Thymus (tissue), 14 donors: ENCODE measurements at places on chromosomes 4 and X. TPM values are rescaled to one million over a fixed set of nuclear protein-coding genes. Genes with fewer than 3 reads are reported as not detected.

DNA sequence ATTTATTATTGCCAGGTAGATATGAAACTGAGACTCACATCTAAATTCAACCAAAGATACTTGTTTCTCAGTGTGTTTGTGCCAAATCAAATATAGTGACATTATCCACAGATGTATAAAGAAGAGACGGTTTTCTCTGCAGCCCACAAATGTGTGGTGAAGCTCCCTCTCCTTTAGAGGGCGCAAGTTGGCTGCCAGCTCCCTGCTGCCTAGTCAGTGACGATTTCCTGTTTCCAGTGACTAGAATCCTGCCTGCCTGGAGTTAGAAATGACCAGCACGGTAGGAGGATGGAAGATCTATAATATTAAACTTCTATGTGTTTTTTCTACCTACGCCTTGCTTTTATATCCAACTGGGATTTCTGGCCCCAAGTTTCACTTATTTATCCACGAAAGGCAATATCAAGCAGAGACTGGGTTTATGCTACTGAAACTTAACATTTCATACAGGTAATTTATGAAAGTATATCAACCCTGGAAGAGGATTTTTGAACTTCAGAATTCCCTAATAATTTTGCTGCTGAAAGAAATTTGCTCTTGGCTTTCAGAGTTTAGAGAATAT is 1793.7 kb upstream of the TENM3 start:
- DNase-seq, result no peak
- H3K4me1 ChIP-seq, result no peaks in the 10 kb centered on the region
- no peak overlapping the region for H3K4me3 ChIP-seq
- no peak overlapping the region for H3K27ac ChIP-seq
- no peaks in the 10 kb centered on the region for H3K36me3 ChIP-seq
- H3K27me3 ChIP-seq, result no peaks in the 10 kb centered on the region

GRCh38 chrX:148568763-148569162 is 68.3 kb downstream of the AFF2 start:
- H3K27ac ChIP-seq, result no peak overlapping the region
- no peak for DNase-seq
- H3K36me3 ChIP-seq, result no peaks in the 10 kb centered on the region
- no peak overlapping the region for H3K4me3 ChIP-seq
- no peaks in the 10 kb centered on the region for H3K4me1 ChIP-seq

FAM149A gene
- 3.8 TPM for total RNA-seq

DNA sequence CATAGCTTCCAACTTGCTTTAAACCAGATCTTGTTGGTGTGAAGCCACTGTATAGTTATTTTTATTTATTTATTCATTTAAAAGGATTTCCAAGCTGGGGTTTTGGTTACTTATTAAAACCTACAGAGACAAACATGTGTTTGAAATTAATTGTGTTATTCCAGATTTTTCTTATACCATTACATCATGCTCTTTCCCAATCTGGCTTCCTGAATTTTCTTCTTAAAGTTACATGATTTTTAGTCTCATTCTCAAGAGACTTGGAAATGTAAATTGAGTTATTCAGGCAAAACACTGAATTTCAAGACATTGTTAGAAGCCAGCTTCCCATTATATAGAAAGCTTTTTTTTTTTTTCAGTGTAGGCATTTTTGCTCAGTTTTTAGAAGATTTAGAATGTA is 381.9 kb downstream of the IL1RAPL1 start:
- no peak overlapping the region for H3K27ac ChIP-seq
- no peaks in the 10 kb centered on the region for H3K36me3 ChIP-seq
- H3K4me3 ChIP-seq, result no peak overlapping the region
- no peaks in the 10 kb centered on the region for H3K27me3 ChIP-seq
- H3K4me1 ChIP-seq, result no peaks in the 10 kb centered on the region
- no peak for DNase-seq

CENPI gene
- 9.7 TPM for total RNA-seq

BBS12 gene
- total RNA-seq, result 3.9 TPM

DNA sequence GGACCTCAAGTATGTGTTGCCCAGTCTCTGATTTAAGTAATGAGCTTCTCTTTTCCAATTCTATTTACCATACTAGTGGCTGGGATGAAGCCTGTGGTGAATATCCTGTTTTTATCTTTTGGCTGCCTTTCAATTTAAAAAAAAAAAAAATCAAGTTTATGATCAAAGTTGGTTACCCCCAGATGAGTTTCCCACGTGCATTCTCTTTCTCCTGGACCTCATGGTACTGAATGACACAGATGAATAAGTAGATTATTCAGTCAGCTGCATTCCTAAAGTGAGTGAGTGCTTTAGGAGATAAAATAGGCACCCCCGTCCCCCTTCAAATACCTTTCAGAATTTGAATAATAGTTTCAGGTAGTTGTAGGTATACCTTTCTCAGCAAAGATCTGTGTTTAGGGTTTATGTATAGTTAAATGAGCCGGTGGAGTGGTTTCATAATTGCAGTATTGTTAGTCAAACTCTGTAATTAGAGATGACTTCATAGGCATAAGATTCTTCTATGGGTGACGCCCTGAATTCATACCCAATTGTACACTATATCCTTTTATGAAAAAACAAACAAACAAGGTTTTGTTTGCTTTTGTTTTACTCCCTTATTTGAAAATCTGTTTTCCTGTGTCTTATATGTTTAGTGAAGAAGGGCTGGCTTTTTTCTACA is 41.9 kb downstream of the PLS3 start:
- H3K36me3 ChIP-seq, result no peaks in the 10 kb centered on the region
- no peak overlapping the region for H3K27ac ChIP-seq
- no peak for DNase-seq
- no peaks in the 10 kb centered on the region for H3K27me3 ChIP-seq

GRCh38 chrX:8749697-8750096 is 17.8 kb upstream of the ANOS1 start:
- no peaks in the 10 kb centered on the region for H3K4me1 ChIP-seq
- H3K27ac ChIP-seq, result no peak overlapping the region
- no peak for DNase-seq

GRCh38 chrX:115583496-115584004 is 22.6 kb downstream of the PLS3 start:
- H3K4me3 ChIP-seq, result no peak overlapping the region
- no peaks in the 10 kb centered on the region for H3K36me3 ChIP-seq
- no peak for DNase-seq
- no peaks in the 10 kb centered on the region for H3K4me1 ChIP-seq
- no peak overlapping the region for H3K27ac ChIP-seq

NPY1R gene
- total RNA-seq, result 2.7 TPM

PARM1 gene
- 27.2 TPM for total RNA-seq

DMP1 gene
- 0.42 TPM for total RNA-seq

DNA sequence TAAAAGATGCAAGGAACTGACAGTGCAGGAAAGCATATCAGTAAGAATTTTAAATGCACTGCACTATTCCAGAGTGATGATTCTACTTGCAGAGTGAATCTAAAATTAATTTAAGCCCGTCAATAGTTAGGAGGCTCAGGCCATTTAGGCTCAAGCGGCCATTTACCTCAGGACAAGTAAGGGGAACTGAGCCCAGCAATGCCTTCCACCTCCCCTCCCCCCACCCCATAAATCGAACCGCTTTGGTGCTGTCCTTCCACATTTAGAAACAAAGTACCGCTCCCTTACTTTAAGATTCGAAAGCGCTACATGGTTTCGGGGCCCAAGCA is 665 bp downstream of the RBM41 start:
- peaks cover 3% of the 10 kb centered on the region for H3K27me3 ChIP-seq
- peak overlapping the region; percentile 65 for H3K27ac ChIP-seq
- H3K36me3 ChIP-seq, result peaks cover 4% of the 10 kb centered on the region
- no peak for DNase-seq
- no peaks in the 10 kb centered on the region for H3K4me1 ChIP-seq
- peak overlapping the region; percentile 59 for H3K4me3 ChIP-seq

DNA sequence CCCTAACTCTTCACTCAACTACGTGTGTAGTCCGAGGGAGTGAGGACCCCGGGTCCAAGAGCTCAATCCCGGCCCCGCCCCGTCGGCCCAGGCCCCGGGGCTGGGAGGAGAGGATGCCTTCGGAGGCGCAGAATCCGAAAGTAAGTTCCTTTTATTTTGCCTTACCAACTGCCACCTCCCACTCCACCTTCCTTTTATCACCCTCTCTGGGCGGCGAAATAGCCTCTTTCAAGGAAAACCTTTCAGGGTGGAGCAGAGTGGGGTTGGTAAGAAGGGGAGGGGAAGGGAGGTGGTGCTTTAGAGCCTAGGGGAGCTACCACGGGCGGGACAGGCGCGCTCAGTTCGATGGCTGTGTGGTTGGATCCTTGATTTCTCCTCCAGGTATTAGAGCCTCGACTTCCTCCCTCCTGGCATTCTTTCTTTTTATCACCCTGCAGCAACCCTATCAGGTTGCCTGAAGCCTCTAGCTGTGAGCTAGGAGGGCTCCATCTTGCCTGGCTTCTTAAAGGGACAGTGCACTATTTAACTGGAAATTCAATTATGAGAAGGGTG is 191.2 kb downstream of the RRAGB start:
- peak overlapping the region; percentile 60 for H3K4me3 ChIP-seq
- DNase-seq, result peak; percentile 6
- H3K27me3 ChIP-seq, result no peaks in the 10 kb centered on the region
- no peaks in the 10 kb centered on the region for H3K4me1 ChIP-seq
- H3K27ac ChIP-seq, result peak overlapping the region; percentile 65

GRCh38 chr4:120886191-120886590 is 36.3 kb downstream of the PRDM5 start:
- H3K4me1 ChIP-seq, result no peaks in the 10 kb centered on the region
- no peaks in the 10 kb centered on the region for H3K36me3 ChIP-seq
- DNase-seq, result no peak
- H3K4me3 ChIP-seq, result no peak overlapping the region

DNA sequence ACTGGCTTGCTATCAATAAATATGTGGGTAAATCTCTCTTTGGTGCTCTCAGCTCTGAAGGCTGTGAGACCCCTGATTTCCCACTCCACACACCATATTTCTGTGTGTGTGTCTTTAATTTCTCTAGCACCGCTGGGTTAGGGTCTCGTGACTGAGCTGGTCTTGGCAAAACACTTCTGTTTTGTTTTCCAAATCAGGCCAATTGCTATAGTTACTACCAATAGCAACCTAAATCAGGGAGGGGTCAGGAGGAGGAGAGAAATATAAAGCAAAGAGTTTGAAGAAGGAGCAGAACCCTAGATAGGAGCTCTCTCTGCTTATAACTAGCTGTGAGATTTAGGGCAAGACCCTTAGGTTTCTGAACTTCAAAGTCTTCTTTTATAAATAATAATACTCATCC is 250.5 kb upstream of the IGFBP7 start:
- no peak for DNase-seq
- no peaks in the 10 kb centered on the region for H3K27me3 ChIP-seq
- H3K4me1 ChIP-seq, result no peaks in the 10 kb centered on the region
- no peak overlapping the region for H3K4me3 ChIP-seq

DNA sequence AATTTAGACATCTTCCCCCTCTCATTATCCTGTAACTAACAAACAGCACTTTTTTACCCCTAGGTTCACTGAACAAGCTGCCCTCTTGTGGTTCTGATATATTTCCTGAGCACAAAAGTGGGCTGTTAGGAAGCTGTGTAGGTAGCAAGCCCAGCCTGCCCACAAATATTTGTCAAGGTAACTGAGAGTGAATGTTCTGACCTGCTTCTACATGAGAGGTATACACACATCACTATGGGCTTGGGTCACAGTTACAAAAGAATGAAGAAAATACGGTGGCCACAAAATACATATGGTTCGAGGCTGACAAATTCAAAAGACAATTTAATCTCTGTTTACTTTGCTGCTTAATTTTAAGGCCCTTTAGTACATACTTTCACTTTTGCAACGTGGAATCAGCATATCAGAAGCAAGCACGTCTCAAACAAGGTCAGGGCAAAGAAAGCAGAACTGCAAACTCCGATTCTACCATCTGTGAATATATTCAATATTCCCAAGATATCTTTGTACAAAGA is 78.7 kb downstream of the RBM47 start:
- H3K27ac ChIP-seq, result peak overlapping the region; percentile 85
- no peaks in the 10 kb centered on the region for H3K27me3 ChIP-seq
- peak overlapping the region; percentile 35 for H3K4me3 ChIP-seq

DNA sequence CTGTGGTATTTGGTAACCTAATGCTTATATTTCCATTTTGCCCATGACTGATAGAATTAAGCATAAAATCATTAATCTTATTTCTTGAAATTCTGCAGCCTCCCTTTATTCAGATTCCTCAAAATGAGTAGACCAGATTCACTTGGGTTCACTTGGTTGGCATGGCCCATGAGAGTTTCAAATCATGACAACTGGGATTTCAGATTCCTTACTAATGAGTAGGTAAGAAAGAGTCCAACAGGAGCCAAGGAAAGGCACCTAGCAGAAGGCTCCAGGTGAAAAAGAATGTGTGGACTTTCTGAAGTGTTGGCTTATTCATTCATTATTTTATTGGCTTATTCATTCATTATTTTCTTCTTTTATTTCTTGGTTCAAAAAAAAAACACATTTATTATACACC is 27.2 kb upstream of the GATB start:
- no peaks in the 10 kb centered on the region for H3K27me3 ChIP-seq
- H3K36me3 ChIP-seq, result no peaks in the 10 kb centered on the region
- DNase-seq, result no peak
- no peak overlapping the region for H3K27ac ChIP-seq
- peaks cover 7% of the 10 kb centered on the region for H3K4me1 ChIP-seq
- no peak overlapping the region for H3K4me3 ChIP-seq

NAP1L2 gene
- total RNA-seq, result 1.6 TPM

GRCh38 chrX:50881028-50881427 is 29.5 kb upstream of the BMP15 start:
- no peak for DNase-seq
- H3K36me3 ChIP-seq, result no peaks in the 10 kb centered on the region
- no peaks in the 10 kb centered on the region for H3K27me3 ChIP-seq
- no peak overlapping the region for H3K4me3 ChIP-seq
- H3K4me1 ChIP-seq, result no peaks in the 10 kb centered on the region

RAB39B gene
- 4.2 TPM for total RNA-seq

DNA sequence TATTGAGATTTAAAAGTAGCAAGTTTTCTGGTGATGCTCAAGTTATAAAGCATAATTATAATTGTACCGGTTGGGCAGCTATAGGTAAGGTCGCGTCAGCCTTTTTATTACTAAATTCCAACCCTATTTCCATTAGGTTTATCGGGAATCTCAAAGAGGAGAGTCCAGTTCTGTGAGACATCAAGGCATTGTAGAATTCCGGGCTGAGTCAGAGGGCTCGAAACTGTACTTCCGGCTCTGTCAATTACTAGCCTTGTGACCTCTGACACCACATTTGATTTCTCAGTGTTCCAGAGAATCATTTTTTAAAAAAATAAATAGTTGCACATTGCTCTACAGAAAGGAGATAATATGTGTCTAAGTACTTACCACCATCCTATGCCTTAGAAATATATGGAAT is 4.3 kb downstream of the IL1RAPL1 start:
- no peak for DNase-seq
- no peaks in the 10 kb centered on the region for H3K4me1 ChIP-seq
- no peak overlapping the region for H3K4me3 ChIP-seq
